ENCODE measurements at places on chromosomes 2 and 18.

DNA sequence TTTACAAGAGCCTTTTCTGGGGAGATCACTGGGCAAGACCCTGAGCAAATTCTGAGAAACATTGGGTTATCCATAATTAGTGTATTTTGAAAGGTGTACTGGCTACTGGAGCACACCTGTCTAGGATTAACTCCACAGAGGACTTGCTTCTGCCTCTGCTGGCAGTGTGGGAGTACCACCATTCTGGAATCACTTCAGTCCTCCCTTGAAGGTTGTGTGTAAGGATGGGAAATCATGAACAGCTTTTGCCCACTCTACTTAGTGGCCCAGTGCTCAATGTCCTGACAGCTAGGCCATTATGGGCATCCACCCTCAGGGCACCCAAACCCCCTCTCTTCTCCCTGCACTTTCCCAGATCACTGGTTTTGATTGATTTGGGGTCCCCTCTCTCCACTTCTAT is 8.1 kb upstream of the SANBR start:
- DNase-seq = no peak

- no peak for DNase-seq
Measured at GRCh38 chr2:122445003-122445402, 689.6 kb downstream of the TSN start.

DNA sequence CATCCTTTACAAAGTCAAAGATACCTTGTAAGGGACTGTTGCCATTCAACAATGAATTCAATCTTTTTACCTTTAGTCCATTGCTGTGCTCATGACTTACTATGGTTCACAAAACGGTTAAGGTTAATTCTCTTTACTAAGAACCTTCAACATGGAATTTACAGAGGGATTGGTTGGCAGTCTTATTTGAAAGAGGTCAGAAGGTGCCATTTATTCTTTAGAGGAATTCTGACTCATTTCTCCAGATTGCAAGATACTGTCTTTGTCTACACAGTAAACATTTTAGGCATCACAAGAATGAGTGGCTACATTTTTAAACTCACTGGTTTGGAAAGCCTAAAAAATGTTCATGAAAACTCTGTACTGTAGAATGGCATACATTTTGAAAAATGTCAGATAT is 17.4 kb downstream of the KCNH7 start:
- no peak for DNase-seq

- DNase-seq = no peak
Measured at GRCh38 chr2:206856513-206856912, 82.8 kb upstream of the CPO start.

DNA sequence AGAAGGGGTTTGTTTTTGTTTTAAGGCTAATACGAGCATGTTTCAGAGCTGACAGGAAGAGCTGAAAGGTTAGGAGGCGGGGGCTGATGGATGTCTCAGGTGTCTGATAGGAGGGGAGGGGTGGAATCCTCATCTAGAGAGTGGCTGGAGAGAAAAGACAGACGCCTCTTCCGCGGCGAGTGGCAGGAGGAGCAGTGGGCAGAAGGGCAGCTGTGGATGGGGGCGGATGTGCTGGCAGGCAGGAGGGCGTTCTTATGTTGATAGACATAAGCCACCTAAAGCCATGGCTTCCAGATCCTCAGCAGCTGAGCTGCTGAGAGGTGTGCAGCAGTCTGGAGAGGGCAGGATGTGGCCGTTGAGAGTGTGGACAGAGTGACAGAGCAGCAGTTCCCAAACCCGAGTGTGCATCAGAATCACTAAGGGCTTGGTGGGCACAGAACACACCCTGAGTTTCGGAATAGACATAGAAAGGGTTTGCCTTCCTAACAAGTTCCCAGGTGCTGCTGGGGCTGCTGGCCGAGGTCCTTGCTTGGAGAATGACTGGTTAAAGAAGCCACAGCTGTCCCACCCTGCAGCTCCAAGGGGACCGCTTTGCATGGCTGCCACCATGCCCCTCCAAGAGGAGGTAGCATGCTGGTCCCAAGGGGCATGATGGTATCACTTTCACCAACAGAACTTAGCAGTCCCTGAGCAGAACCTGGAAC is 3.0 kb upstream of the ITM2C start:
- no peak for DNase-seq

GRCh38 chr2:75077909-75078308 is 119.5 kb downstream of the POLE4 start:
- DNase-seq = no peak

- DNase-seq = no peak
Measured at GRCh38 chr2:230657462-230657861, 55.2 kb upstream of the CAB39 start.

- DNase-seq = no peak
Measured at GRCh38 chr2:240760576-240761246, 59.3 kb downstream of the KIF1A start.

GRCh38 chr2:237720957-237721356 is 77.6 kb upstream of the RBM44 start:
- DNase-seq = no peak

DNA sequence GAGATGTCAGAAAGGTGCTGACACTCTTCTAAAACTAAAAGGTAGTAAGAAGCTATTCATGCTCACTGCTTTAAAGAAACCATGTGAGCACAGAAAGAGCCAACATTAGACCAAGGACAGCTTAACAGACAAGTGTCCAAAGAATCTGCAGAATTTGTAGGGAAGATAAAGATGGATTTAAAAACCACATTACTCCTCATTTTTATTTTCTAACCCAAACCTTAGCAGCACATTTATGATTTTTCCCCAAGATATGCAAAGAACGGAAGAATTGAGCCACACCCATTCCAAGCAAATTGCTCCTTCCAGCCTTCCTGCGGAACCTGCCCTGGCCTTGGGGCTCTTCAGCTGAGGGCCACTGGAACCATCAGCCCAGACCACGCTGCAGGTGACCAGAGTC is 26.9 kb downstream of the MBP start:
- DNase-seq = no peak

DNA sequence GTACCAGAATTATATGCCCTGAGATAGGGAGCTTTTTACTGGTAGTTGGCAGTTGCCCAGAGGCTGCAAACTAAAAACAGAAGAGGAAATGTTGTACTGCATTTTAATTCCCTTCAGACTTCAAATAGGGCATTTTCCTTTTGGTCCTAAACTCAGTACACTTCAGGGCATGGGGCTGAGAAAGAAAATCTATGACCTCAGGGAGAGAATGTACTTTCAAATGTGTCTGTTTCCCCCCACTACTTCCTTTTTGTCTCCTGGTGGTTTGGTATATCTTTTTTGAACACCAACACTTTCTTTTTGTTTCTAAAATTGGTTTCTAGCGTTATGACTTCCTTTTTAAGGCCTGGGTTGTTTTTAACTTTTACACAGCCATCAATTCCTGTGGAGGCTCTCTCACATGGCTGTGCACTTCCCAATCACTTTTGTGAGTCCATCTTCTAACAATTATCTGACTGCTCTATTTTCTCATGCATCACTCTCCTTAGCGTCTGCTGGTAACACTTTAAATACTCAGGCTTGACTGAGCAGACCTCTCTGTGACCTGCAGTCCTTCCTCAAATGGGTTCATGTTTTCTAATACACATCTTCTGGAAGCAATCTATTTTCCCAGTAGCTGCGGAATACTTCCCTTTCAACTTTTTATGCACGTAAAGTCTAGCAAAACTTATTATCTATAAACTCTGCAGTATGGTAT is 596.0 kb downstream of the LRP1B start:
- DNase-seq = no peak

DNA sequence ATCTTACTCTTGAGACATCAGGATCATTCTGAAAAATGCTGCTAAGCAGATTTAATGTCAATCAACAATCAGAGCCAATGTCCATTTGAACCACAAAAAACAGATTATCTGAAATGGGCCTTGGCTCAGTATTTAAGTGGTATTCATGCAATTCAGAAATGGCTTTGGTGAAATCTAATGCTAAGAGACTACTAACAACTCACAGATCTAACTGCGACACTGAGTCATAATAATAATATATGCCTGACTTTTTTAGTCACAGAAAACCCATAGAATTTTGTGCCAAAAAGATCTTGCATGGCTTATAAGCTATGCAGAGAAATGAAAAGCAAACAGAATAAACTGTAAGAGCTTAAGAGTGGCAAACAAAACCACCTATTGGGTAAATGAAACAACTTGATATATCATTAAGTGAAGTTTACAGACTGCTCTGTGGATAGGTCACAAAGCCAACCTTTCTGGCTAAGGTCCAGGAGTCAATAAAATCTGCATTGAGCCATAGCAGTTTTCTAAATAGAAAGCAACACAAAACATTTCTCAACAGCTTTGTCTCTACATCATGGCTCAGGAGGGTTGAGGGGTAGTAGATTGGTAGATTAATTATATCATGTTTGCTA is 234.3 kb downstream of the LRATD1 start:
- DNase-seq = no peak

GRCh38 chr18:13163167-13163927 is 55.2 kb upstream of the LDLRAD4 start:
- DNase-seq = no peak

- DNase-seq = no peak
Measured at GRCh38 chr2:187934692-187935091, 357.0 kb upstream of the GULP1 start.
